ENCODE measurements at places on chromosomes 6 and 20. TPM values are rescaled to one million over a fixed set of nuclear protein-coding genes. Genes with fewer than 3 reads are reported as not detected.

VSX1 gene
- total RNA-seq = not detected

HNF4A gene
- total RNA-seq = not detected

SLA2 gene
- total RNA-seq = 137 TPM

NRN1 gene
- 13.3 TPM for total RNA-seq

AGPAT4 gene
- 4.3 TPM for total RNA-seq

FAM217A gene
- not detected for total RNA-seq

GRCh38 chr6:69866351-69866769 is at the start of gene COL19A1:
COL19A1 (plus strand) TSS chr6:69866556; CDS start chr6:69879568, 13,012 bp downstream.
- peaks cover 15% of the 10 kb centered on the region for H3K4me1 ChIP-seq
- H3K36me3 ChIP-seq = no peaks in the 10 kb centered on the region
- peaks cover 47% of the 10 kb centered on the region for H3K27me3 ChIP-seq
- H3K27ac ChIP-seq = no peak within 1 kb of the TSS
- DNase-seq = peak; percentile 37

- no peaks in the 10 kb centered on the region for H3K4me1 ChIP-seq
- peaks cover 4% of the 10 kb centered on the region for H3K27me3 ChIP-seq
- H3K36me3 ChIP-seq = no peaks in the 10 kb centered on the region
- no peak for DNase-seq
These were observed 71.2 kb downstream of the TIAM2 start for GRCh38 chr6:155066361-155066760.

GRCh38 chr6:126312013-126312665 is 27.8 kb upstream of the CENPW start:
- H3K27me3 ChIP-seq = peaks cover 11% of the 10 kb centered on the region
- H3K4me3 ChIP-seq = no peak overlapping the region
- no peaks in the 10 kb centered on the region for H3K36me3 ChIP-seq
- no peak overlapping the region for H3K27ac ChIP-seq
- no peak for DNase-seq

- H3K27ac ChIP-seq = no peak overlapping the region
- DNase-seq = no peak
- H3K4me1 ChIP-seq = peaks cover 6% of the 10 kb centered on the region
These were observed 92.3 kb downstream of the ANKRD60 start for GRCh38 chr20:58136149-58136484.

DNA sequence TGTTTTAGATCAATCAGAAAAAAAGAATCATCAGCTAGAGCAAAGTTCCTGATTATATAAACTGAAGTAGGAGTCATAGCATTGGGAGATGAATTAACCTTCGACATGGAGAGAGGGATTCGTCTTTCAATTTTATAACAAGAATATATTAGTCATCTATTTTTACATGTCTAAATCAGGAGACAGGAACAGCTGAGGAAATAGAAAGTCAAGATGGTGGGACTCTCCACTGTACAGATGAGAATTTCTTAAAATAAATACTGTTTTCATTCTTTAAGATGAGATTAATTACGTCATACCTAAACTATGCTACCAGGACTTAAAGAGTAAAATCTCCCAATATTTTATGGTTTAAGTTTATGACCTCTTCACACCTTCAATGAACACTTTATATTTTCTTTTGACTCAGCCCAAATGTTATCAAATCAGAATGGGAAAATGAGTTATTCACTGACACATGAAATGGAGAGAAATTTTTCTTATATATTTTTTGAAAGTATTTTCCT is 1137.7 kb downstream of the EPHA7 start:
- no peaks in the 10 kb centered on the region for H3K4me1 ChIP-seq
- H3K4me3 ChIP-seq = no peak overlapping the region
- DNase-seq = no peak
- no peak overlapping the region for H3K27ac ChIP-seq
- no peaks in the 10 kb centered on the region for H3K36me3 ChIP-seq

DNA sequence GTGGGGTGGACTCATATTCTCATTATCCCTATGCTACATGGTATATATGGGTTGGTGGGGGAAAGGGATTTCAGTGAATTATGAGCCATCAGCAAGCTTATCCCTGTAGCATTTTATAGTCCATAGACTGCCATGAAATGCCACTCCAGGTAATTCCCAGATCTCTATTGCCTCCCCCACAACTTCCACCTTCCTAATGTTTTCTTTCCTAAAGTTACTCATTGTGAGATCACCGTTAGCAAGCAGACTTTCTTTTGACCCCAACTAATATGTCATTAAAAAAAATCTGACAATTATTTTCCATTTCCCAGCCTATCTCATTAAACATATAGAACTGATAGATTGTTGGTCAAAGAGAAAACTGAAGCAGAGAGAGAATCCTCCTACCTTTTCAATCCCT is 40.7 kb upstream of the TBX18 start:
- no peak overlapping the region for H3K4me3 ChIP-seq
- no peaks in the 10 kb centered on the region for H3K36me3 ChIP-seq
- DNase-seq = no peak

GRCh38 chr6:10531503-10531902 is 10.4 kb downstream of the GCNT2 start:
- no peak overlapping the region for H3K27ac ChIP-seq
- H3K4me3 ChIP-seq = peak overlapping the region; percentile 58
- DNase-seq = no peak
- no peaks in the 10 kb centered on the region for H3K27me3 ChIP-seq
- H3K4me1 ChIP-seq = peaks cover 61% of the 10 kb centered on the region

- no peak for DNase-seq
- no peaks in the 10 kb centered on the region for H3K27me3 ChIP-seq
These were observed 560.0 kb downstream of the C6orf118 start for GRCh38 chr6:164749221-164750064.

DNA sequence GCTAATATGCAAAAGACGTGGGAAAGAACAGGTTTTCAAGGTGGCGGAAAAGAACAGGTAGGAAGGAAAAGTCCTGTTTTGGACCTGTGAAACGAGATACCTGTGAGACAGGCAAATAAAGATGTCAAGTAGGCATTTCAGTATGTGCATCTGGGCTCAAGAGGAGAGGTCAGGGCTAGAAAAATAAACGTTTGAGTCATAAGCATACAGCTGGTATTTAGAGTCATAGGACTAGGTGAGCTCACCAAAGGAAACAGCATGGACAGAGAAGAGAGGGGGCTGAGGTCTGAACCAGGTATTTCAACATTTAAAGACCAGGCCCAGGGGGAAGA is 14.9 kb downstream of the MTFR2 start:
- no peak for DNase-seq
- H3K27ac ChIP-seq = no peak overlapping the region
- H3K4me3 ChIP-seq = no peak overlapping the region
- peaks cover 57% of the 10 kb centered on the region for H3K36me3 ChIP-seq
- peaks cover 19% of the 10 kb centered on the region for H3K4me1 ChIP-seq
- no peaks in the 10 kb centered on the region for H3K27me3 ChIP-seq
